ENCODE measurements at places on chromosomes 5 and 9.

- DNase-seq: no peak
Observed at GRCh38 chr5:31983851-31984250, 190.3 kb downstream of the GOLPH3 start.

- peak; percentile 26 for DNase-seq
Observed at GRCh38 chr5:80960531-80961375, 590 bp downstream of the RASGRF2 start.

- peak; percentile 82 for DNase-seq
Observed at GRCh38 chr9:77011973-77012821, 7.3 kb upstream of the FOXB2 start.

DNA sequence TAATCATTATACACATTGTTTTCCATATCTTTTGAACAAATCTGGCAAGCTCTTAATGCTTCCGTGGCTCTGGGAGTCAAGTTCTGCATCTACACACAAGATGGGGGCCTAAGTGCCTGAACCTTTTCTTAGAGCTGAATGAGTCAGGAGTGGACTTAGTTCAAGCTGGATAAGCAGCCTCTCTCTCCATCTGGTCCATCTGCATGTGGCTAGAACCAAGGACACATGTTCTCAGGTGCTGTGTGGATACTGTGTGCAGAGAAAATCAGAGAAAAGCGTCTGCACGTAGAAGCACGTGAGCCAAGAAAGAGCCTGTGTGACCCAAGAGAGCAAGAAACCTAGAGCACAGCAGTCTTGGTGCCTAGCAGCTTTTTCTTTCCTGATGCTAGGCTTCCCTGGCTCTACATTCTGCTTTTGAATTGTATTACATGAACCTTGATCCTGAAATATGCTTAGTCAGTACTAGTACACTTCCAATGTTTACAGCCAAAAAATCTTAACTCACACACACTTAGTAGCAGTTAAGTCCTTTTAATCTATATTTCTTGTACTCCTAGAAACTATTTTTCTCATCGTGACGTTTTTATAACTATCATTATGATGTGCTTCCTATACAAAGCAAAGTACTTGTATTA is 1798.9 kb downstream of the MAT2B start:
- DNase-seq: no peak

DNA sequence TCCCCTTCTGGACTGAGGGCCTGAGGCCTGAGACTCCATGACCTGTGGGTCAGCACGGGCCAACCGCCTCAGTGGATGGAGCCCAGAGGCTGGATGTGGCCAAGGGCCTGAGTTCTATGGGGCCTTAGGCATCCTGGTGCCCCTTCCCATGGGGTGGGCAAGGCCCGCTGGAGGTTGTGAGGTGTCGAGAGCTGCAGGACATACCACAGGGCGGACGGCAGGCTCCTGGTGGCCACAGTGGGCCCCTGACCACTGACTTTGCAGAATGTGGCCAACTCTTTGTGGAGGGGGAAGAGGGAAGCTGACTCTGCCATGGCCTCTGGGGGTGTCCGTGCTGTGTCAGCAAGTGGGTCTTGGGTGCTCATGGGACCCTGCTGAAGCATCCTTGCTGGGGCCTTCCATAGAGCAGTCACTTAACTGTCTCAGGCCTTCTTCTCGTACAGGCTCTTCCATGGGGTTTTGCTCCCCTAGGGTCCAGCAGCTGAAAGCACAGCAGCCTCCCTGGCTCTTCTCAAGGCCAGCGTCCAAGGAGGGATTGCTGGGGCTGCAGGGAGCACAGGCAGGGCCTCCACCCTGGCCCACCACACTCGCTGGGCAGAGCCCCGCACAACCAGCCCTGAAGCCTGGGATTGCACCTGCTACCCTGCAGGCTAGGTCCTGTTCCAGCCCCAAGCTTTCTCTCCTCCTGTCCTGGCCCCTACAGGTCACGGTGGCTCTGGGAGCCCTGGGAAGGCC is 21.6 kb upstream of the SLC9A3 start:
- no peak for DNase-seq

GRCh38 chr9:100440071-100440470 is 13.1 kb downstream of the MSANTD3 start:
- DNase-seq: no peak

DNA sequence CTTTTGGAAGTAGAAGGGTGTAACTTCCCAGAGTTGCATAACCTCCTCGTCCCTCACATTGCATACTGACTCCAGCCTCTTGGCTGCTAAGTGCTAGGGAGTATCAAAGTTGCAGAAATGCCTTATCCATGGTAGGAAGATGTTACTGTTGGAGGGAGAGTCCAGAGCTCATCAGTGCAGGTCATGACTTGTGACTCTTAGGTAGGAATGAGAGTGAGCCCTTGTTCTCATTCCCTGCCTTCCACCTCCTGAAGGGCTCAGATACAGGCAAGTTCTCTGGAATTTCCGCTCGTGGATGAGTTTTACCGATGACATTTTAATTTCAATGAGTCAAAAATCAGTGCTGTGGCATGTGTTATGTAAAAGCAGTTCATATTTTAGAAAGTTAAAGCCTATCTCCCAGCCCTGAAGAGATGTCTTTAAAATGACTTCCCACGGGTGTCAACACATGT is 17.0 kb downstream of the IRX1 start:
- DNase-seq: no peak
